KG1 (cell line): ENCODE measurements at places on chromosomes 1 and 21.

GRCh38 chr1:12665511-12665910 lies 21.6 kb downstream of the AADACL4 start:
- DNase-seq, result no peak

DNA sequence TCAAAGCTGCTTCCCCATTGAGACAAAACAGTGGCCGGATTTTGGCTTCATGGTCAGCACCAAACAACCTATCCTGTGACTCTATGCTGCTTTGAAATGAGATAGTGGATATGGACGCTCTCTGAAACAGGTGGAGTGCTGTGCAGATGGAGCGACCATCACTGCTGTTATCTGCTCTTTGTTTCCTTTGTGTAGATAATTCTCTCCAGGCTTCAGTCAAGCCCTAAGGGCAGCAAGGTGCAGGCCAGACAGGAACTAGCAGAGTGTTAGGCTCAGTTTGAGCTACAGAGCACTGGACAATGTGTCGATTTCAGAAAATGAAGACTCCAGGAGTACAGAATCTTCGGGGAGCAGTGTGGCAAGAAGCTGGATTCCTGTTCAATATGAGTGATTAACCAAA lies 4.8 kb upstream of the IRF6 start:
- DNase-seq, result no peak

GRCh38 chr1:150576794-150577556 lies 2.4 kb downstream of the MCL1 start:
- no peak for DNase-seq

DNA sequence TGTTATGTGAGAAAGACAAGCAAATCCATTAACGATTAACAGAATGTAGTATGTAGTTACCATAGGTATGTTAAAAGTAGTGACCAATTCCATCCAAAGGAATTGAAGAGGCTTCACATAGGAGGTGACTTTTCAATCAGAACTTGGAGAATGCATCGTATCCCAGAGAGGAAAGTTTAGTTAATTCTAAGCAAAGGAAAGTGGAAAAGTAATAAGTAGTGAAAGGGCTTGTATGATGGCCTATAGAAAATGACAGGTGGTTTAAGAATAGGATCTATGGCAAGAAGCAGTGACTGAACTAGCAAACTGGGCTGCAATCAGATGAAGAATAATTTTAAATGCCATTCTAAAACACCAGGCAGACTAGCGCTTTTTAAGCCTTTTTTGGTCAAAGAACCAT lies 16.6 kb downstream of the SCMH1 start:
- DNase-seq, result no peak

- DNase-seq, result no peak
Observed at GRCh38 chr1:3560981-3561380, 50.3 kb downstream of the MEGF6 start.

DNA sequence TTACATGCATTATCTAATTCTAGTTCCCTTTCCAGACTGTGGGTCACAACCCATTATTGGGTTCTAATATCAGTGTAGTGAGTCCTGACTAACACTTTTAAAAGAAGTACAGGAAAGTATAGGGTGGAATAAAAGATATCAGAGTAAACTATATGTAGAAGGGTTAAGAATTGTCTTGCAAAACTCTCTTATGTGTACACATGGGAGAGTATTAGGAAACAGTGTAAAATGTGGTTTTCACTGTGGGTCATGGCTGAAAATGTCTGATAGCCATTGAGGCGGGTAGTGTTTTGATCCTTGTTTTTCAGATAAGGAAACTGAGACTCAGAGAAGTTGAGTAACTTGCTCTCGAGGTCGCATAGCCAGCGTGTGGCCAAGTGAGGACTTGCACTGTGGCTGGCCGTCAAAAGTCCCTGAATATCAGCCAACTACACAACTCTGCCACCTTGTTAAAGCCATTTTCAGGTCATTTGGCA lies 18.5 kb upstream of the MTARC1 start:
- DNase-seq, result no peak

DNA sequence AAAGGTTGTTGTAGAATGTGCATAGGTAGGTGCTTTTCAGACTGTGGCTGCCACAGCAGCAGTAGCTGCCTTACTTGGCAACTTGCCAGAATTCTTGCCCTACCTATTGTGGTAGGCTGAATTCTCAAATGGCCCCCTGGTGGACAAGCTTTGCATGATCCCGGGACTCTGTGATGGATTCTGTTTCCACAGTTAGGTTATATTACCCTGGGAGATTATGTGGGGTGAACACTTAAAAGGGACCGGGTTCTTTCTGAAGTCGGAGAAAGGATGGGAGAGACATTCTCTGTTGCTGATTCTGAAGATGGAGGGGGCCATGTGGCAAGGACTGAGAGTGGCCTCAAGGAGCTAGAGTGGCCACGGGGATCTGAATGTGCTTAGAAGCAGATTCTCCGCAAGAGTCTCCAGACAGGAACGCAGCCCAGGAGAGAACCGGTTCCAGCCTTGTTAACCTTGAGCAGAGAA lies 32.1 kb upstream of the KCNE1 start:
- DNase-seq, result peak; percentile 16

DNA sequence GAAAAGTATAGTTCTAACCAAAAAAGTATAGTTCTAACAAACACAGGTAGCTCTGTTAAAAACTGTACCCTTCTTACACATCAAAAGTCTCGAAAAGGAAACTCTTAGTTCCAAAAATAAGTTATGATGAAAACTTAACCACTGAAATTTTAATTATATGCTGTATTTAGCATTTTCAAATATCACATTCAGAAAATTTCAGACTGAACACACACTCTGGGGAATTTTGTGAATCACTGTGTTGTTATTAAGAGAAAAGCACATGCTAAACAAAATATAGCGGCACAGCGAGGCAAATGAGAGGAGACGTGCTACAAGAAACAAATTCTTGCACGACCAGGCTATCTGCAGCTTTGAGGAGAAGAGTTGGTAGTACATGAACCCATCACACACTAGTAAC lies 30.4 kb downstream of the VAV3 start:
- no peak for DNase-seq

GRCh38 chr1:58500043-58500442 lies 46.5 kb downstream of the OMA1 start:
- no peak for DNase-seq

- no peak for DNase-seq
Observed at GRCh38 chr1:177571076-177571475, 398.8 kb downstream of the SEC16B start.

GRCh38 chr21:26719750-26720149 lies 125.5 kb downstream of the ADAMTS1 start:
- DNase-seq, result no peak

DNA sequence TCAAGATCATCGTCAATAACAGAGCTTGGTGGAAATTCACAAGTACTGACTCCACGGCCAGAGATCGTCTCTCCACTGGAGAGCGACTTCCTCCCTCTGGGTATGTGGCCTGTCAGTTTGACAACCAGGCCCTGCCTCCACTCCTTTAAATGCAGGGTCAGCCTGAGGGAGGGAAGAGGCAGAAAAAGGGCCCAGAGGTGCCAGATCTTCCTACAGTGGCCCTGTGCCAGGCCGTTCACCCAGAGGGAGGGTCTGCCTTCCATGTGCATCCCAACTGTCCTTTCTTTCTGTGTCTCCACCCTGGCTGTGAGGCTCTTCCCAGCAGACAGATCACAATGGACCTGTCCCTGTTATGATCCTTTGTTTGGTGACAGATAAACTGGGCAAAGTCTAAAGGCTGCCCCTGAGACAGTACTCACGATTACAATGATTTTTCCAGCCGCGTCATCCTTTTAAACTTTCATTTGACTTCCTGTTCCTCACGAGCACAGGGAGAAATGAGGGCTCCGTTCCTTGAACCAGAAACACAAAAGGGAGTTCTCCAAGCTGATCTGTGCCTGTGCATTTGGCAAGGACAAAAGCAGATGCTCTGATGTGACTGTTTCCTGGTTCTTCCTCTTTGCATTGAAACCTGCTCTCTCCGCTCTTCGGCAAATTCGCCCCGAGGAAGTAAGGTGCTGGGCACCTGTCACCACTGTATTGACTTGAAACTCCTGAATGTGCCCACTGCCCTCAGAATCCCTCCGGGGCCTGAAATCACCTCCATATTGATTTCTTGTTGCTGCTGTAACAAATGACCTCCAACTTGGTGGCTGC lies 126.7 kb downstream of the PGBD5 start:
- no peak for DNase-seq

GRCh38 chr1:216064643-216065042 lies 358.6 kb downstream of the USH2A start:
- no peak for DNase-seq

- no peak for DNase-seq
Observed at GRCh38 chr21:42513151-42513984, at the start of gene SLC37A1. TSS of gene SLC37A1 (plus strand) at chr21:42513852. CDS start at chr21:42518455, 4,603 bp downstream.

GRCh38 chr1:38046333-38046883 lies at the start of gene POU3F1:
TSS of gene POU3F1 (minus strand) at chr1:38046793. CDS start at chr1:38046743, 50 bp downstream.
- DNase-seq, result no peak

DNA sequence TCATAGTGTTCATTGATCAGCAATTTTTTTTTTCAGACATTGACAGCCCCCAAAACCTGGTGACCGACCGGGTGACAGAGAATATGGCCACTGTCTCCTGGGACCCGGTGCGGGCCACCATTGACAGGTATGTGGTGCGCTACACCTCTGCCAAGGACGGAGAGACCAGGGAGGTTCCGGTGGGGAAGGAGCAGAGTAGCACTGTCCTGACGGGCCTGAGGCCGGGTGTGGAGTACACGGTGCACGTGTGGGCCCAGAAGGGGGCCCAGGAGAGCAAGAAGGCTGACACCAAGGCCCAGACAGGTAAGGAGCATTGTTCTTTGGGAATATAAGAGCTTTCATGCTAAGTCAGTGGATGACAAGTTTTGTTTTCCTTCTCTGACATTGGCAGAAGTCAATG lies 49.3 kb downstream of the TNN start:
- no peak for DNase-seq

DNA sequence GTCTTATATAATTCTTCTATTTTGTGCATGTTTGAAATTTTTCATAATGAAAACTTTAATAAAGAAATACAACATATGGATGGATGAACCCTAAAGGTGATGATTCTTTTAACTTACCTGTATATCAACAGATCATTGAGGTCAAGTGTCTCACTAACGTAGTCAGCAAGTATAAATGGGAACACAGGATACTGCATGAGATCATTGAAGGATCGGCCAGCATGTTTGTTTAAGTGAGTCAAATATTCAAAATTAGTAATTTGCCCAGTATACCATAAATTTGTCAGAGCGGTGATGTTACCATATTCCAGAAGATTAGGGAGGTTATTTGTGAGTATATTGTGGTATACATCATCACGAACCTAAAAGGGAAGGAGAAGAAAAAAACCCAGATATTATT lies 71.0 kb upstream of the GNG4 start:
- DNase-seq, result no peak

DNA sequence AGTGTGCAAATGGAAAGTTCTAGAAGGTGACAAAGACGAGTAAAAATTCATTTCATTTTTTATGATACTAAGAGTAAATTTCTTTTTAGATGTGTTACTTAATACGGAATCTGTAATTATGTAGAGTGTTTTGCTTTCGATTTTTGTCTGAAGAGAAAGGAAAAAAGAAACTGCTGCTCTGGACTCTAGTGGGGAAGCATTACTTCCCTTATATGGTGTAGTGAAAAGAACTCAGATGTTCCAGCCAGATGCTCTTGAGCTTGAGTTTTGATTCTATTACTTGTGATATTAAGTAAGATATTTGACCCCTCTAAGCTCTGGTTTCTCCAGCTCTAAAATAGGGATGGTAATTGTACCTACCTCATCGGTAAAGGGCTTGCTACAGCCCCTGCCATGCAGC lies 12.2 kb upstream of the GPR161 start:
- no peak for DNase-seq

DNA sequence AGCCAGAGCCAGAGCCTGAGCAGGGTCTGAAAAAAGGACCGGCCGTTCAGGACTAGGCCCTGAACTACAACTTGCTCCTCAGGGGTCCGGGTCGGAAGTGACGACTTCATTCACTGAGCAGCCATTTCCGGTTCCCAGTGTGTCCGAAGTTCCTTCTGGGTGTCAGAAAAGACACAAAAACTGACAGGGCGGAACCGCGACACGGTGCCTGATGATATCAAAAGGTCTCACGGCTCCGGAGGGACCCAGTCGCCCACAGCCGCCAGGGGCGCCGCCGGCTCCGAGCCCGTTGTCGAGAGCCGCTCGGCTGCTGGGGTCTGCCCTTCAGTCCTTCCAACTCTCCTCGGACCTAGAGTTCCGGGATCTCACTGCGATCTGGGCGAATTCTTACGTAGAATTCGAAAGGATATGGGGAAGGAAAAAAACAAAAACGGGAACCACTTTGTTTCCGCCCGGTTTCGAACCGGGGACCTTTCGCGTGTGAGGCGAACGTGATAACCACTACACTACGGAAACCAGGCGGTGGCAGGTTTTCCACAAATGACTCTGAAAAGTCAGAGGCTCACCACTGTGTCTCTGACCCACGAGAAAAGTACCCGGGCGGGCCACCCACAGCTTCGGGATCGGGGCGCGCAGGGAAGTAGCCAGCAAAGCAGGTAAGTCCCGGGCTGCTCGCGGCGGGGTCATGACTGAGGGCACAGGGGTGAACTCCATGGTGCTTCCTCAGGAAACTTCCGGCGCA lies 31.8 kb upstream of the CFAP126 start:
- DNase-seq, result peak; percentile 88

DNA sequence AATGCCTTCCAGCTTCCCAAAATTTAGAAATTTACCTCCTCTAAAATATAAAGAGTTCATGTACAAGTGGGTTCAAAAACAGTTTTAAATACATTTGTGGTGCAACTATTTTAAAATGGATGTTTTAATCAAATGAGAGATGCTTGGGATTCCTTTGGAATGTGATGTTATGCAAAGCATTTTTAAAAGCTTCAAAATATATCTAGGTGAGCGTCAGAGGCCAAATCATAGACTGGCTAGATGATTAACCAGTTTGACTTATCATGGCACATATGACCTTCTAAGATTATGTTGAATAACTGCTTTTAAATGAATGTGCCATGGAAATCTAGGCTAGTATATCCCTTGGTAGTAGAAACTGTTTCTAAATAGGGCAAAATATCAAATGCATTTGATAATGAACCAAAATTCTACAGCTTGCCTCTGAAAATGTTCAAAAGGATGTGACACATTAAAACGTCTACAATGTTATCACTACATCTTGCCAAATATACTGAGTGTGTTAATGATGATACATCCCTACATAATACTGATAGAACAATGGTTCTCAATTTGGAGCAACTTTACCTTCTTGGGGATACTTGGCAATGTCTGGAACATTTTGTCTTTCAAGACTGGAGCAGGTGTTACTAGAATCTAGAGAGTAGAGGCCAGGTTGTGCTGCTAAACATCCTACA lies 650.9 kb upstream of the ADGRL2 start:
- DNase-seq, result no peak

- DNase-seq, result no peak
Observed at GRCh38 chr21:18252256-18252655, 7.6 kb downstream of the CHODL start.

GRCh38 chr1:57281324-57281723 lies 142.5 kb downstream of the DAB1 start:
- DNase-seq, result no peak

- DNase-seq, result no peak
Observed at GRCh38 chr1:159421821-159422220, 10.2 kb upstream of the OR10J4 start.

- DNase-seq, result no peak
Observed at GRCh38 chr1:224543453-224543852, 72.7 kb upstream of the CNIH3 start.
